ENCODE measurements at places on chromosomes 2 and 18. TPM values are rescaled to one million over a fixed set of nuclear protein-coding genes. Genes with fewer than 3 reads are reported as not detected.

The LIMS2 gene
- polyA plus RNA-seq = 35.1 TPM

The TOGARAM2 gene
- 0.28 TPM for polyA plus RNA-seq

The CDH19 gene
- not detected for polyA plus RNA-seq

The APLF gene
- polyA plus RNA-seq = 2.3 TPM

The SPP2 gene
- polyA plus RNA-seq = not detected
